AG20443 (cell line): ENCODE measurements at places on chromosomes 7 and 10.

- DNase-seq, result peak; percentile 11
These were observed 9.0 kb downstream of the SPOCK2 start for GRCh38 chr10:72079356-72079755.

DNA sequence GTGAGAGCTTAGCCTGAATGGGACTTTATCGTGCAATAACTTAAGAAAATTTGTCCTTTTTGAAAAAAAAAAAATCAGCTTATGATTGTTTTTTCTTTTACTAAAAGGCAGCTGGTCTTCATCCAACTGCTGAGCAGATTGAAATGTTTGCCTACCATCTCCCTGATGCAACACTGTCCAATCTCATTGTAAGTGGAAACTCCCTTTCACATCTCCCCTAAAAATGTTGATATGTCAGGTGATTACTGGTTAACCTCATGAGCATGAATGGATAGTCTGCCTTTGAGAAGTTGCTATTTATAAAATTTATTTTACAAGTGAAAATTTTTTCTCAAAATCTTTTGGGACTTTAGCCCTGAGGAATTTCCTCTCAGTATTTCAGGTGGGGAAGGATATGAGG, 17.8 kb upstream of the HKDC1 start:
- no peak for DNase-seq

- peak; percentile 74 for DNase-seq
These were observed 88.3 kb upstream of the CYP26C1 start for GRCh38 chr10:92972066-92972870.

DNA sequence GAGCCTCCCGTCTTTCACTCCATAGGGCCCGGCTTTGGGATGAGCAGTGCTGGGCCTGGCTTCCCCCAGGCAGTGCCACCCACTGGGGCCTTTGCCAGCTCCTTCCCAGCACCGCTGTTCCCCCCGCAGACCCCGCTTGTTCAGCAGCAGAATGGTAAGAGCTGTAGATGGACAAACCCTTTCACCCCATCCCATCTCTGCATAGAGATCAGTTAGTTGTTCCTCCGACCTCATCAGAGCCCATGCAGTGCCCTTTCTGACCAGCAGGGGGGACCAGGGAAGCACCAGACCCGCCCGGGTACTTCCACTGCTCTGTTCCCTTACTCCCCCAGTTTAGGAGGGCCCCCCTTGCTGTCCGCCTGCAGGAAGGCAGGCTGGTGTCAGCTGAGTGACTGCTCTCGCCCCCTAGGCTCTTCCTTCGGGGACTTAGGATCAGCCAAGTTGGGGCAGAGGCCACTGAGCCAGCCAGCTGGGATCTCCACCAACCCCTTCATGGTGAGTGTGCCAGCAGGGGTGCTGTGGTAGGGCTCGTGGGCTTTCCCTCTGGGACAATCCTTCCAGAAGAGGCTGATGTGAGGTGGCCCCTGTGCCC, 9.8 kb downstream of the SAP25 start:
- peak; percentile 91 for DNase-seq

DNA sequence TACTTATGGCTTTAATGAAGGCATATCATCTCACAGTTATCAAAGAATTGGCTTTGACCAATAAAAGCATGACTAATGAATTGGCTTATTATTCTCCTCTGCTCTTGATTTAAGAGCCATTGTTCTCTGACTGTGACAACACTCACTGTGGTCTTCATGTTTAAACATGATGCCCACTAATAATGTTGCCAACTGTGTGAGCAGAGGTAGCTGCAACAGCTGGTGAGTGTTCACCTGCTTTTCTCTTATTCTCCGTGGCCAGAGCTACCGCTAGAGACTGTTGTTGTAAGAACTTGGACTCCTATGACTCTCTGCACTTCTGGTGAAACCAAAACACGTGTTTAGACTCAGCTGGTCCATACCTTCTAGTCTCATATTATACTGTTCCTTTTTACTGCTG, 335.9 kb downstream of the XPNPEP1 start:
- no peak for DNase-seq
